Activated CD4-positive, alpha-beta T cell treated with anti-CD3 and anti-CD28 coated beads for 24 hours (primary cell): ENCODE measurements at places on chromosomes 5 and 9.

DNA sequence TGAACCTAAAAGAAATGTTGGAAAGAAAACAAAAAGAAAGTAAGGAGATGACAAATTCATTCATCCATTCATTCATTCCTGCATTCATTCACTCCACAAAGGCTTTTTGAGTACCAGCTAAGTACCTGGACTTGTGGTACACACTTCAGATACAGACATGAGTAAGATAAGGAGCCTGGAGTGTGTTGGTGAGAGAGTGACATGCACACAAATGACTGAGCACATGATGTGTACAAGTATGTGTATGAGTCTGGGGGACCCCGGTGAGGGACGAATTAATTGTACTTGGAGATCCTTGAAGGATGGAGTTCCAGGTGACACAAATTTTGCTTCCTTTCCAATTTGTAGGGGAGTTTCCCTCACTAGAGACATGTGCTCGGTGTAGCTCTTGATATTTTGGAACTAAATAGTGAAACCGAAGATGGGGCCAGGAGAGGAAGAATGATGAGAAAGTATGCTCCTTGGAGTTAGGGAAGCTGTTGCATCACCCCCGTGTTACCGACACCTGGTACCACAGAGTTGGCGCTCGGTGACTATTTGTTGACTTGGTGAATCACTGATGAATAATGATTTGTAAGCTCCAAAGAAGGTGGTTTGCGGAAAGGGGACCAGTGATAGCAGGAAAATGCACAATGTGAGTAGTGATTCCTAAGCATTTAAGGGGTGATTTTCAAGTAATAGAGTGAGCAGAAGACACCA, 509.8 kb downstream of the CCDC171 start:
- no peak for DNase-seq

DNA sequence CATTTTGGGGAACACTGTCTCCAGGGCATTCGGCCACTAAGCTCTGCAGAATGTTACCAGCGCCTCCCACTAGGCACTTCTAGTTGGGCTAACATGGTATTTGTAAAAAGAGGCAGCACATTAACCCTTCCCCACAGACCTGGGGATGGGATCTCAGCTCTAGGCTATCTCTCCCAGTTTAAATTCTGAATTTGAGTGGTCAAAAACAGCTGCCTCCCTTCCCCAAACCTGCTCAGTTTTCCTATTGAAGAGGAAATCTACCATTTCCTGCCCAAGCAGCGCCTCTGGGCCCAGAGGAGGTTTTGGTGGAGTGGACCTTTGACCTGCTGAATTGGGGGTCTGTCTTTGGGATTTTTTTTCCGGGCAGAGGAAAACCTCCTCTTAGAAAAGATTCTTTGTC, 53.2 kb downstream of the ENC1 start:
- DNase-seq, result no peak

DNA sequence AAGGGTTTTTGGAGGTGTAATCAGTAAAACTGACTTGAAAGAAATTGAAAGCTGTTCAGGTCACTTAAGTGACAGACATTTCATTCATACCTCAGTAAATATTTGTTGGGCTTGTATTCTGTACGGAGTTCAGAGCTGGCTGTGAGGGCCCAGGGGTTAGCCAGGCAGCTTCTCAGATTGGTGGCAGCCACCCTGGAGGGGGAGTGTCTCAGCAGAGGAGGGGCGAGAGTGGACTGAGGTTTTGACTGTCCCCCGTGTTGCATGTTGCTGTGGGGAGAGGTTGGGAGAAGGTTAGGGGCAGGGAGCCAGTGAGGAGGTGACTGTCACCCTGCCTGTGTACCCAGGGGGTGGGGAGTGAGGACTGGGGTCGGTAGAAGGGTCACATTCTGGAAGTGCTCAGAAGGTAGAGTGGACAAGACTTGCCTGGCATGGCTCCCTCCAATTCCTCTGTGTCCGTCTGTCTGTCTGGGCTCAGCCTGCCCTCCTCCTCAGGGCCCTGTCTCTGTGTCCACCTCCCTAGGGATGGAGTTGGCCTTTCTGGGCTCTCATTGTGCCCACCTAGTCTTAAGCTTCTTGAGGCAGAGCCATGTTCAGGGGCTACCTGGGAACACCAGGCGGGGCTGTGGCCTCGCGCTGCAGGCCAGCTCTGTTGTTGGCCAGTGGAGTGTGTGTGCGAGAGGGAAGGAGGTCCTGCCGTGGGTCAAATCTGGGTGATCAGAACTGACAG, 4.4 kb downstream of the PHF2 start:
- no peak for DNase-seq

GRCh38 chr9:98968601-98969337, 25.1 kb downstream of the COL15A1 start:
- no peak for DNase-seq

DNA sequence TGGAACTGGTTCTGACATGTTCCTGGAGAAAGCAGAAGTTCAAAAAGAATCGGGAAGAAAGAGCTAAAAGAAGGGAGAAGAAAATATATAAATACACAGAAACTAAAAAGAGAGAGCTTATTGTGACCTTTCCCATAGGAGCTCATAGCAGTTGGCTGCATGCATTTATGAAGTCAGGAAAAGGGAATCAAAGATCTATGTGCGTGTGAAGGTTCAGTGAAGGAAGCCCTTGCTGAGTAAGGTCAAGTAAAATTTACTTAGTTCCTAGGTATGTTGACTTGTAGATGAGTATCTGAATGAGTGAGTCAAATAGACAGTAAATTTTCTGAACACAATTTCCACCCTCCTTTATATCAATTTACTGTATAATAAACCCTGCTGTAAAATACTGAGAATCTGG, 632.5 kb downstream of the SLCO4C1 start:
- DNase-seq, result no peak

GRCh38 chr5:18985171-18985758, 1002.7 kb downstream of the CDH18 start:
- DNase-seq, result no peak

DNA sequence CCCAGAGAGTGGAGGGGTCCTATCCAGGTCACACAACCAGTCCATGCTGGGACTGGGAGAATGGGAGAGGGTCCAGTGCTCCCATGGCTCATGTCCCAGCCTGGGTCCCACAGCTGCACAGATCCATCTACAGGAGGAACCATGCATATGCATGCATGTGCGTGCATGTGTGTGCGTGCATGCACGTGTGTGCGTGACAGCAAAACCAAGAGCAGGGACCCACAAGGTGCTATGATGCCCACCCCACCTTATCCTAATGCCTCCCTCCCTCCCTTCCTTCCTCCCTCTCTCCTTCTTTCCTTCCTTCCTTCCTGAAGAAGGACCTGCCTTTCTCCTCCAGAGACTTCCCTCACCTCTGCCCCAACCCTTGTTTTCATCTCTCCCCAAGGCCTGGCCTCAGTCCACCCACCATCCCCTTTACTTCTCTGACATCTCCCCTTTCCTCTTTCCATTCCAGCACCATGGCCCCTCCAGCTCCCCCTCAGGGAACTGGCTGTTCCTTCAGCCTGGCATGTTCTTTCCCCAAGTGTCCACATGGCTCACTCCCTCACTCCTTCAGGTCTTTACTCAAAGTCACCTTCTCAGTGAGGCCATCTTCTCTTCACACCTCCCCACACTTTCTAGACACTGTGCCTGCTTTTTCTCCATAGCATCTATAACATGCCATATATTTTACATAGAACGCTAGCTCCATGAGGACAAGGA, 21.8 kb downstream of the AQP7 start:
- DNase-seq, result no peak

DNA sequence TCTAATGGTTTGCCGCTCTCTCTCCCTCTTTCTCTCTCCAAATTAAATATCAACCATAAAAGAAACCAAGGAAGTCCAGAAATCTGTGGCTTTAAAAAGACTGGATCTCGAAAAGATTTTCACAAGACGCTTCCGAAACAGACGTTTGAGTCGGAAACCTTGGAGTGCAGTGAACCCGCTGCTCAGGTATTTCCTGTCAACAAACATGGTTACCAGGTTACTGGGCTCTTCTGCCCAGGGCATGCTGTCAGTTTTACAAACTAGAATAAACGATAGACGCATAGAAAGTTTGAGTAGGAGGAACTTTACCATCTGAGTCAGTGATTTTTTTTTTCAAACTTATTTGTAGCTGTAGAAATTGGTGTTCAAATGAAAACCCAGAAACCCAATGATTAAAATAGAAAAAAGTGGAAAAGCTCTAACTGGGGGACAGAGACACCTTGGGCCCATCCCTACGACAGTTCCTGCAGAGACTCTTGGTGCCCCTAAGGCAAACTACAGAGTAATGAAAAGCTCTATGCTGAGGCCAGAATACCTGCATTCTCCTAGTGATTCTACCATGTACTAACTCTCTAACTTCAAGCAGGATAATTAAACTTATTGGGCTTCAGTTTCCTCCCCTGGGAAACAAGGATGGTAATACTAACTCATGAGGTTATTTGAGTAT, 90.0 kb downstream of the DOCK8 start:
- no peak for DNase-seq

DNA sequence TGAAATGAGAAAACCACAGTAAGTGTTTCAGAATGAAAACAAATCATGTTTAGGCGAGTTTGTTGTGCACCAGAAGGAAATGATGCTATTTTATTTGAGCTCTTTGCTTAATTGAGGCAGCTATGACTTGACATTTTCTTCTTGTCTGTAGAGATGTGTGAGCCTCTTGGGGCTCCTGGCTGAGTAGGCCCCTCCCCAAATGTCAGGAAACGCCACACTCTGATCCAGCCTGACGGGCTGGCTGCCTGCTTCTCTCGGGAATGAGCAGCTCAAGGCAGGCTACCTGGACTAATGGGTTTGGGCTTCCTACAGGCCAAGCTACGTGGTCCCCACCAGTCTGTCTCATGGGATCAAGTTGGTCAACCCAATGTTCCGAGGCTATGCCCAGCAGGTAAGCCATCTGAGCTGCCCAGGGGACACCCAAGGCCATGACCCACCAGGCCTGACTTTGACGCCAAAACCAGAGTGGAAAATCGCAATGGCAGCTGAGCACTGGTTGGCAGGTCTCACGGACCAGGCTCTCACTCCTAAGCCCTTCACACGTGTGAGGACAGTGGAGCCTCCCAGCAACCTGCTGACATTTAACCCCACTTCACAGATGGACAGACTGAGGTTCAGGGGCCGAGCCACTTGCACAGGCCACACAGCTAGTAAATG, 29.9 kb downstream of the USP20 start:
- DNase-seq, result no peak

- no peak for DNase-seq
These were observed 863 bp upstream of the LIFR start for GRCh38 chr5:38557308-38557710.

- no peak for DNase-seq
These were observed 111.7 kb upstream of the MRPS30 start for GRCh38 chr5:44697025-44697424.

GRCh38 chr5:55894135-55894534, 43.0 kb downstream of the IL31RA start:
- DNase-seq, result no peak

- peak; percentile 10 for DNase-seq
These were observed 144.9 kb downstream of the MYO10 start for GRCh38 chr5:16791036-16791705.

GRCh38 chr9:128396970-128397613, 23.6 kb upstream of the CERCAM start:
- no peak for DNase-seq

GRCh38 chr5:67465537-67466207, 269.1 kb upstream of the CD180 start:
- DNase-seq, result no peak

GRCh38 chr5:147567917-147568598, 58.2 kb upstream of the DPYSL3 start:
- no peak for DNase-seq

DNA sequence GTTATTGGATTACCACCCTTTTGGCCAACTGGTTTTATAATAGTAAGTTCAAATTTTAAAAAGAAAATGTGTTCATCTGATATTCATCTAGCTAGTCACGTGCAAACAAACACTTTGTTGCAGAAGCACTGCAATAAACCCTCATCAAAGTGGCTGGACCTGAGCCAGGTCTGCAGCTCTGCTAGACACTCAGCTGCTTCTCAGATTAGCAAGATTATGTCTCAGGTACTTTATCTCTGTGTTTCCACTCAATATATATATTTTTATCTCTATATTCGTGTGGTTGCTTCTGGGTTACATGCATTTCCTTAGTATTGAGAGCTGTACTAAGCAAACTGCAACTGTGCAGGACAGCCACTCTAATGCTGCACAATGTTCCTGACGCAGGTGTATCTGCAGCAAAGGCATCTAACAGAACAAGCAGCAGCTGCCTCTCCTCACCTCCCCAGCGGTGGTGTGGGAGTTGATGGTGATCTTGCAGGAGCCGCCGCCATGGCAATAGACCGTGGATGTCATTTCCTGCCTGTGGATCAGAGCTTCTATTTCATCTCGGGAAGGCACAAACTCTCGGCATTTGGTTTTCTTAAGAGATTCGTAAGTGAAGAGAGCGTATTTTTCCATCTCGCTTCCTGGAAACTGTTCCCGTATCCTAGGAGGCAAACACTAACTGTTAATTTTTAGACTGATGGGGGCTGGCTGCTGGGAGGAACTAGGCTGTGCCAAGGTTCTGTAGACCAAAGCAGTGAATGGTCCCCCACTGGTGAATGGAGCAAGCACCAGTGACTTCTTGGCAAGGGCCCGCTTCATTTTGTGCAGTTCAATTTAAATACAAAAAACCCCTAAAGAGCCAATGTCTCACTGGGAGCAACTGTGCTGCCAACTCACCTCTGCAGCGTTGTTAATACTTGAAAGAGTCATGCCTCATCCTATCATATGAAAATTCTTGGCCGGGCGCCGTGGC, 56.7 kb upstream of the RETREG1 start:
- DNase-seq, result no peak

DNA sequence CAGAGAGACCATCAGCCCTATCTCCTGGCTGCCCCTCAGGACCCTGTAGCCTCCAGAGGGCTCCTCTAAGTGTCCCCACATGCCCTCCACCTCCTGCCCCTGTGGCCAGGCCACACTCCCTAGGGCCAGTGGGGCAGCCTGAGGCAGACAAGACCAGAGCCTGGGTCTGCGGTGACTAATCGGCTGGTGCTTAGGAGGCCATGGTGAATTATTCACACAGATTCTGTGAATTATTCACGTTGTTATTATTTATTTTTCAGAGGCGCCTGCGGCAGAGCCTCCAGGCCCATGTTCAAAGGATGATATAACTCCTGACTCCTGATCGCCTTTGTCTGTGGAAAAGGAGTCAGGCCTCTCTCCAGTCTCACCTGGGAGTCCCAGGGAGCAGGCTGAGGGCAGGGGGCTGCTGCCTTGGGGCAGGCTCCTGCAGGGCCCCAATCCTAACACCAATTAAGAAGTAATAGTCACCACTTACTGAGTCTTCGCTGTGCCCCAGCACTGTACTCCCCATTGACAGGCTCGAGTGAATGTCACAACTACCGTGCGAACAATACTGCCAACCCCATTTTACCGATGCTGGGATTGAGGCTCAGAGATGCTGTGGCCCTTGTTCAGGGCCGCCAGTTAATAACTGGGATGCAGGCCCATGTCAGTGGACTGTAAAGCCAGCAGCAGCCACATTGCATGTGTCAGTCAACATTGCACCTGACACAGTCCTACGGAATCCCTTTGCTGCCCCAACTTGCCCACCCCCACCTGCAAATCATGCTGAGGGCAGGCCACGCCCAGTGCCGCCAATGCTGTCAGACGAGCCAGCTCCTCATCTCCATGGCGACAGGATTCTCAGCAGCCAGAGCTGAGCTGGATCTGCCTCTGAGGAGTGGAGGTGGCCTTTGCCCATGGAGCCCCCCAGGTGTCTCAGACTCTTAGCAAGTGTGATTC, 94.9 kb downstream of the PCDH1 start:
- DNase-seq, result no peak
